Stimulated activated CD8-positive, alpha-beta memory T cell treated with anti-CD3 and anti-CD28 coated beads, Interleukin-12 subunit alpha, Interleukin-12 subunit beta, amount 100 ng/mL, for 4 hours (primary cell): ENCODE measurements at places on chromosomes 12 and 14.

DNA sequence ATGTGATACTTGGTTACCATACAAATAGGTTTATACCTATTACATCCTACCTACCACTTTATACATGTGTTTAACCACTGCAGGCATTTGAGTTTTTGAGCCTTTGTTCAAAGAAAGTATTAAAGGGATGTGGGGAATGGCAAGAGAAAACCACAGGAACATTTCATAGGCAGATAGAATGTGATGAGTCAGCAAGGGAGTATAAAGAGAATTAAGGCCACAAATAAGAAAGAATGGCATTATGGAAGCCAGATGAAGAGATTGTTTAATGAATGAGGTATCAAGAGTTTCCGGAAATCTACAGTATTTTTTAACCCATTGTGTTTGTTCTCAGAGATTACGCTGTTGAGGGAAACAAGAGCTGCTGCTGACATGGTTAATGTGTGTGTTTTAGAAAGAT, 66.9 kb downstream of the METTL25 start:
- DNase-seq, result no peak

DNA sequence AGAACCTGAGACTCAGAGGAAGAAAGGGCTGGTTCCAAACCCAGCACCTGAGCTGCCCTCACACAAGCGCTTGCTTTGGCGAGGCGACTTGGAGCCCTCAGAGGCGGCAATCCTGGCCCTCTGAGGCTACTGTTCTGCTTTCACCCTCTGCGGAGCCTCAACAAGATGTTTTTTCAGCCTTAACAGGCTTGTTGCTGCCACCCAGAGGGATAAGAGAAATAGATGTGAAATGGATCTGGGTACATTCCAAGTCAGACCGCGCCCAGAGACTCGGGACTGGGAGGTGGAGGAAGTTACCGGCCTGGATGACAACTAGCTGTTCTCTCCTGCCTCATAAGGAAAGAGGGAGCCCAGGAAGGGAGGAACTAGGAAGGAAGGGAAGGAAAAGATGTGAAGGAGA, 89.6 kb downstream of the TTC7B start:
- no peak for DNase-seq

GRCh38 chr12:31531893-31532292, 59.0 kb downstream of the DENND5B start:
- DNase-seq, result no peak

GRCh38 chr12:41924111-41924510, 220.6 kb downstream of the GXYLT1 start:
- DNase-seq, result no peak

DNA sequence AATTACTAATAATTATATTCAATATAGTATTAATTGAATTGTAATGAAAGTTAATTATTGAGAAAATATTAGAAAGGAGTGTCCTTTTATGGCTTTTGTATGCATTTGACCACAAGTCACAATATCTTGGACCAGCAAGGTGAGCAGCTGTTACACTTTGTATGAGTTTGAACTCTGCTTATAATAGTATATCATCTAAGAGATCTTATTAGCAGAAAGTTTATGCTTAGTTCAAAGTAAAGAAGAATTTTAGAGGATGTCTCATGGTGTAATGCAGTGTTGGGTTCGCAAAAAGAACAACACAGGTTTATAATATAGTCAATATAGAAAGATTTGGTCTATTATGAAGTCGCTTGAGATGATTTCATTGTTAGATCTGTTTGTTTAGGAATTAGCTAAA, 2.0 kb upstream of the TRIM9 start:
- DNase-seq, result no peak

GRCh38 chr12:66352197-66352596, 49.9 kb downstream of the HELB start:
- no peak for DNase-seq

GRCh38 chr12:78406828-78407227, 457.7 kb upstream of the SYT1 start:
- DNase-seq, result no peak

DNA sequence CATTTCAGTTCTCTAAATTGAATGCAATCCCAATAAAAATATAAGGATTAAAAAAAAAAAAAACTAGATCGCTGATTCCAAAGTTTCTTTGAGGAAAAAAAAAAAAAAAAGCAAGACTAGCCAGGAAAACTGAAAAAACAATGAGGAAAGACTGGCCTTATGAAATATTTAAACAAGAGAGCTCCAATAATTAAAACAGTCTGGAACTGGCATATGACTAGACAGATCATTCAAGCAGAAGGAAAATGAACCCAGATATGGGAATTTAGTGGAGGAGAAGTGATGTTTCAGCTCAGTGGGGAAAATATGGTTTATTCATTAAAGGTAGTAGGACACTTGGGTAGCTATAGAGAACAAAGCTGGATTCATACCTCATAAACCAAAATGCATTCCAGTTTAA, 42.0 kb upstream of the TBC1D15 start:
- DNase-seq, result no peak
